Naive thymus-derived CD4-positive, alpha-beta T cell (primary cell): ENCODE measurements at places on chromosomes 16 and 17. TPM values are rescaled to one million over a fixed set of nuclear protein-coding genes. Genes with fewer than 3 reads are reported as not detected.

GRCh38 chr16:27462200-27462845 is 60.3 kb downstream of the IL21R start:
- peaks cover 4% of the 10 kb centered on the region for H3K36me3 ChIP-seq
- peaks cover 53% of the 10 kb centered on the region for H3K4me1 ChIP-seq
- H3K4me3 ChIP-seq, result no peak overlapping the region
- H3K27ac ChIP-seq, result peak overlapping the region; percentile 59
- no peaks in the 10 kb centered on the region for H3K27me3 ChIP-seq

DNA sequence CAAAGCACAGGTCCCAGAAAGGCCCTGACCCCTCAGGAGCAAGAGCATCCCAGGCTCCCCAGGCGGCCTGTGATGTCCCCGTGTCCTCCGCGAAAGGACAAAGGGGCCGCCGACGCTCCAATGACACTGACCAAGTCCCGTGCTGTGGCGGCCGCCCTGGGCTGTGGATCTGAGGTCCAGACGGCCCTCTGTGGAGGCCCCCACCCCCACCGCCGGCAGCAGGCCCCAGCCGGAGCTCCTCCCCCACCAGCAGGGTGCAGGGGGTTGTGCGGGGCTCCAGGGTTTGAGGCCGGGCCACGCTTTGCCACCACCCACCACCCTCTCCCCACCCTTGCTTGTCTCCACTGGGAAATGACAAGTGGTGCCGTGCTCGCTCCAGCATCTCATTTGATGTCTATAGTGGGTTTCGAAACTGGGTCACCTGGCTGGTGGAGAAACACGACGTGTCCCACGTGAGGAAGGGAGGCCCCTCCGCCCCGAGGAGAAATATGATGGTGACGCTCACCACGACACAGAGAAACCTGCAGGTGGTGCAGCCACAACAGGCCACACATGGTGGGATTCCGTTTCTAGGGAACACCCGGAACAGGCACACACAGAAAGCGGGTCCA is 31.2 kb upstream of the ZNF469 start:
- DNase-seq, result no peak
- H3K36me3 ChIP-seq, result no peaks in the 10 kb centered on the region
- no peak overlapping the region for H3K27ac ChIP-seq
- H3K4me1 ChIP-seq, result peaks cover 9% of the 10 kb centered on the region
- no peaks in the 10 kb centered on the region for H3K27me3 ChIP-seq
- no peak overlapping the region for H3K4me3 ChIP-seq

EPN3 gene
- not detected for polyA plus RNA-seq

GRCh38 chr17:65314212-65314611 is 177.0 kb downstream of the RGS9 start:
- no peak overlapping the region for H3K27ac ChIP-seq
- no peak overlapping the region for H3K4me3 ChIP-seq

GRCh38 chr17:28997806-28998205 is 8.0 kb downstream of the SEZ6 start:
- no peak overlapping the region for H3K4me3 ChIP-seq
- no peaks in the 10 kb centered on the region for H3K27me3 ChIP-seq
- DNase-seq, result no peak
- H3K4me1 ChIP-seq, result no peaks in the 10 kb centered on the region

RRAD gene
- not detected for polyA plus RNA-seq

CD79B gene
- polyA plus RNA-seq, result 34.5 TPM

CXCL16 gene
- polyA plus RNA-seq, result 1.2 TPM

- H3K4me3 ChIP-seq, result no peak overlapping the region
- no peaks in the 10 kb centered on the region for H3K4me1 ChIP-seq
- H3K27ac ChIP-seq, result no peak overlapping the region
Measured at GRCh38 chr16:61042737-61043136, 993.5 kb downstream of the CDH8 start.

- H3K4me1 ChIP-seq, result no peaks in the 10 kb centered on the region
- H3K27ac ChIP-seq, result no peak overlapping the region
- H3K4me3 ChIP-seq, result no peak overlapping the region
Measured at GRCh38 chr16:3242709-3243108, 7.8 kb upstream of the ZNF200 start.

- no peaks in the 10 kb centered on the region for H3K27me3 ChIP-seq
- H3K27ac ChIP-seq, result no peak overlapping the region
- H3K4me1 ChIP-seq, result no peaks in the 10 kb centered on the region
- DNase-seq, result no peak
- H3K36me3 ChIP-seq, result no peaks in the 10 kb centered on the region
- H3K4me3 ChIP-seq, result no peak overlapping the region
Measured at GRCh38 chr17:70947215-70947614, 777.9 kb downstream of the KCNJ2 start.

- no peaks in the 10 kb centered on the region for H3K36me3 ChIP-seq
- H3K27ac ChIP-seq, result no peak overlapping the region
- no peak overlapping the region for H3K4me3 ChIP-seq
- no peaks in the 10 kb centered on the region for H3K27me3 ChIP-seq
- H3K4me1 ChIP-seq, result no peaks in the 10 kb centered on the region
- DNase-seq, result no peak
Measured at GRCh38 chr16:77273815-77274214, 74.6 kb downstream of the SYCE1L start.

DNA sequence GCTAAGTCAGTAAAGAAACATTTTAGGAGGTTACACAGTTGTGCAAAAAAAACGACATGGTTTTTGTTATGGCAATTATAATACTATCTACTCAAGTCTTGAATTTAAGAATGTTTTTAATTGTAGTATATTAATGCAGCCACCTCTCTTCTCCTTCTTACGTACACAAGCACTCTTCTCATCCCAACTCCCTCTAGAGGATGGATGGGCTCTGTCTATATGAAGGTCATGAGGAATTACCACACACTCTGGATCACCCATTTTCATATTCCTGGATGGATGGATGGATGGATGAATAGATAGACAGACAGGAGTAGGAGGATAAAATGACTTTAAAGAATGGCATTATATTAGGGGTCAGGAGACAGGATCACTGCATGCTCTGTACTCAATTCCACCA is 120.0 kb downstream of the PHKB start:
- no peak overlapping the region for H3K27ac ChIP-seq
- H3K4me3 ChIP-seq, result no peak overlapping the region
- no peaks in the 10 kb centered on the region for H3K4me1 ChIP-seq
- no peaks in the 10 kb centered on the region for H3K36me3 ChIP-seq
- no peaks in the 10 kb centered on the region for H3K27me3 ChIP-seq

DNA sequence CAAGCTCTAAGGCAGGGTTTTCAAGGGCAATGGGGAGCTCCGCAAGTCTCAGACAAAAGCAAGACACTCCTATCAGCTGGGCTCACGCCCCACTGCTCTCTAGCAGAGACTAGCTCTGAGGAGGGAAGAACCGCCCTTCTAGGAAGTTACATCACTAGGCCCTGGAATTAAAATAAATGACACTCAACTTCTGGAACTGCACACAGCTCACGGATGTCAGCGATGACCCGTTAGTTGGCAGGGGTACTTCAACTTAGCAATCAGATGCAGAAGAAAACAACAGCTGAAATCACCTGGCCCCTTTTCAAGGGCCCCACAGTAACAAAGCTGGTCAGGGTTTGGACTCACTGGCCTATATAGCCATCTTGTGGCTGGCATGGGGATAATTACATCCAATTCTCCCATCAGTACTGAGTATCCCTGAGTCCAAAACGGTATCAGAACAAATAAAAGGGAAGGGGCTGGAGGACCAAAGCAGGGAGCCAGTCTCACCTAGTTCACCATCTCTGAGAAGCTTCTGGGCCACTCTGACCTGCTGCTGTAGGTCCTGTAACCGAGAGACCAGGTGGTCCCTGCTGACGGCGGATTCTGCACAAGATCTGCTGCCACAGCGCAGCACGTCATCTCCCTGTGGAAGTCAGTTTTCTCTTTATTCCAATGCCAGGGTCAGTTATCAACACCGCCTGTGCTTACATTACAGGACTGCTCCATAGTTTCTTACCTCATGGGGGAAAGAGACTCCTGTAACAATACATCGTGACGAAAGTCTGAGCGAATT is 22.2 kb downstream of the SERPINF1 start:
- no peaks in the 10 kb centered on the region for H3K27me3 ChIP-seq
- H3K4me1 ChIP-seq, result no peaks in the 10 kb centered on the region
- H3K36me3 ChIP-seq, result no peaks in the 10 kb centered on the region
- H3K27ac ChIP-seq, result peak overlapping the region; percentile 14
- DNase-seq, result no peak

HOXB1 gene
- not detected for polyA plus RNA-seq

GRCh38 chr17:412211-413015 is 59.8 kb upstream of the RPH3AL start:
- H3K27me3 ChIP-seq, result no peaks in the 10 kb centered on the region
- peak overlapping the region; percentile 88 for H3K27ac ChIP-seq

- H3K36me3 ChIP-seq, result no peaks in the 10 kb centered on the region
- no peak overlapping the region for H3K27ac ChIP-seq
- no peak overlapping the region for H3K4me3 ChIP-seq
- DNase-seq, result no peak
- no peaks in the 10 kb centered on the region for H3K4me1 ChIP-seq
- no peaks in the 10 kb centered on the region for H3K27me3 ChIP-seq
Measured at GRCh38 chr16:51766739-51767138, 615.7 kb upstream of the SALL1 start.
